ENCODE measurements at places on chromosomes 7 and 10.

DNA sequence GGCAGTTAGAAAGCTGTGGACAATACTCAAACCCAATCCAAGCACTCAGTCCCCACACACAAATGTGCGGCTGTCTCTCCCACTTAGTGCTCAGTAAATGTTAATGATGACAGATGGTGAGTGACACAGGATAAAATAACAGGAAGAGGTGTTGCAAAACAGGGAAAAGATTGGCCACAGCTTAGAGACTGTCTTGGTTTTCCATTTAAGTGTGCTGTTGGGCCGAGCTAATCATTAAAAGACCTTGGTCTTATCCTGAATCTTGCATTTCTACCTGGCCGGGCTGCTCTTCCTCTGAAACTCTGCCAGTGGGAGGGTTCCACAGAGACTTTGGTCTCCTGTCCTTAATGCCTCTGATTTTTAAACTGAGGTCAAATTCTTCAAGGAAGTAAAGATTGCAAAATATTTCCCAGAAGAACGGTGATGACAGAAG, 113.1 kb upstream of the RNF32 start:
- no peak for DNase-seq

DNA sequence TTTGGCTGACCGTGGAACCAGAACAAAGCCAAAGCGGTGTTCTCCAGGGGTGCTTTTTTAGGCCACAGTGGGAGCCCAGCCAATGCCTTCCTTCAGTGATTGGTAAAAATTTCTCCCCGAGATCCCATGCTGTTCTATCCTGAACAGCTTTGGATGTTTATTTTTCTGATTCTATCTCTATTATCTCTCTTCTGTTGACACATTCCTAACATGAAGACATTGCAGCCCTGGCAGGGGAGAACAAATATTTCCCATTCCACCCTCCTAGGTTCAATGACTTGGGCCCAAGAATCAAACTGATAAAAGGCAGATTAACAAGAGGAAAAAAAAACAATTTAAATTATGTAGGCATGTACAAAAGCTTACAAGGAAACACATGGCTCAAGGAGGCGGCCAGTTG, 162.7 kb downstream of the PFKFB3 start:
- no peak for DNase-seq

DNA sequence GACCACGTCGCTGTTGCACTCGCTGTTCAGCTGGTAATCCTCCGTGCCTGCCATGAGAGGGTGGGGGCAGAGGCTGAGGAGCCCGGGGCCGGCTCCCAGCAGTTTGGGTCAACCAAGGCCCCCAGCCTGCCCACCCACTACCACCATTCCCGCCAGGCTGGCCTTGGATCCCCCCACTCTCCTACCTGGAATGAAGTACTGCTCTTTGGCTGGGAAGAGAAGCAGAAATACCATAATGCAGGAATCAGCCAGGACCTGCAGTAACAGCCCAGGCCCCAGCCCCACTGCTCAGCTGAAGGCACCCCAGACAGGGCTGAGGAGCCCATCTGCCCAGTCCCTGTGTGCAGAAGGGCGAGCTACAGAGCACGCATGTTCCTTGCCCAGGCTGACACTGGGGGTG, 138.0 kb downstream of the SLIT1 start:
- DNase-seq, result no peak

DNA sequence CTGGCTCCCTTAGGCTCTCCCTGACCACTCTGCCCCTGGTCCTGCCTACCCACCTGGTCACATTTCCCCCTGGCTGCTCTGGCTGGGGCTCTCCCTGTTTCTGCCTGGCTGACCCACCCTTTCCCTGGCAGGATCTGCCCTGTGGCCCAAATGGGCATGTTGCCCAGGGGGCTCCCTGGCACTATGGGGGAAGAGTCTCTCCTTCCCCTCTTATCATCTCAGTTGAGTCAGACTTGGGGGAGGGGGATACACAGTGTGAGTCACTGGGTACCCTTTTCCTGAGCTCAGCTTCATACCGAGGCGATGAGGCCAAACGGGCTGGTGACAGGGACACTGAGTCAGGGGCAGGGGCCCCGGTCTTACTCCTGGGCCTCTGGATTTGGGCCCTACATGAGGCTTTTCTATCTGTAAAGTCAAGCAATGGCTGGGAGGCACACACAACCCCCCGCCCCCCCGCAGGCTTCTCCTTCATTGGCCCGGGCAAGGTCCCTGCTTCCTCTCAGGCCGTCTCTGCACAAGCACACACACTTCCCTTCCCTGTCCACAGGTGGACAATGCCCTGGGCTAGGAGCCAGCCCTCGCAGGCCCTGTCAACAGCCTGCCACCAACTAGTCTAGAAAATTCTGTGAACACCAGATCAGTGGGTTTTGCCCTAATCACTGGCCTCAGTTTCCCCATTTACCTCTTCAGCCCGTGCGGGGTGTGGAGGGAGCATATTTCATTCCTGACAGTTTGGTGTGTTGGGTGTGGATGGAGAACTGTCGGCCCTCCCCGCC, 627 bp upstream of the FLNC start:
- no peak for DNase-seq

DNA sequence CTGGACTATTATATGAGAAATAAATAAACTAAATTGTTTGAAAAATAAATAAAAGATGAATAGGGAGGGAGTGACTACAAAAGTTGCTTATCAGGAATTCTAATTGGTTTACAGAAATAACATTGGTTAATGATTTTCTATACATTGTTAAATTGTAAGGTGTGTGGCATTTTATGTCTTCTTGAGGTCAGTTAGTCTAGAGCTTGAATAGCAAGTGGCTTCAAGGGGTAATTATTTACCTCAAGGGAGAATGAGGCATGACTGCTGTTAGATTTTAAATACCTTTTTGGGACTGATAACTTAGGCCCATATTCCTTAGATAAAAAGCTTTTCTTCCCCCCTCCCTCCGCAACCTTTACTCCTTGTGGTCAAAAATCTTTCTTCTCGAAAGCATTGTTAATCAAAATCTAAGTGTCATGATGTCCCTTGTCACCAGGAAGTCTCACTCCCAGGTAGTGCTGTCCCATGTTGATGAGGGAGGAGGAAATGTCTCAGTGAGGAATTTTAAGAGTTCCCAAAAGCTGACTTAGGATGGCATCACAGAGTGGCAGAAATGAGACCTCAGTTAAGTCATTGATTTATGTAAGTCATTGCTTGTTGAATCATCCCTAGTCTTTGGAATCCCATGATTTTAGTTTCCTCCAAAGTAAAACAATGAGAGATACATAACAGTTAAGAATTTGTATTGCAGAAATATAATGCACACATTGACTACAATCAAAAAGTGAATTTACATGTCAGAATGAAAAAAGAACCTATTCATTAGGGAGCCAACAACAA, 71.5 kb downstream of the MAPK8 start:
- DNase-seq, result no peak

- DNase-seq, result no peak
Measured at GRCh38 chr7:117640465-117640864, 160.6 kb downstream of the CFTR start.
